ENCODE measurements at places on chromosomes 2 and 18.

GRCh38 chr18:75228967-75229366 is 18.4 kb downstream of the TSHZ1 start:
- DNase-seq, result no peak

DNA sequence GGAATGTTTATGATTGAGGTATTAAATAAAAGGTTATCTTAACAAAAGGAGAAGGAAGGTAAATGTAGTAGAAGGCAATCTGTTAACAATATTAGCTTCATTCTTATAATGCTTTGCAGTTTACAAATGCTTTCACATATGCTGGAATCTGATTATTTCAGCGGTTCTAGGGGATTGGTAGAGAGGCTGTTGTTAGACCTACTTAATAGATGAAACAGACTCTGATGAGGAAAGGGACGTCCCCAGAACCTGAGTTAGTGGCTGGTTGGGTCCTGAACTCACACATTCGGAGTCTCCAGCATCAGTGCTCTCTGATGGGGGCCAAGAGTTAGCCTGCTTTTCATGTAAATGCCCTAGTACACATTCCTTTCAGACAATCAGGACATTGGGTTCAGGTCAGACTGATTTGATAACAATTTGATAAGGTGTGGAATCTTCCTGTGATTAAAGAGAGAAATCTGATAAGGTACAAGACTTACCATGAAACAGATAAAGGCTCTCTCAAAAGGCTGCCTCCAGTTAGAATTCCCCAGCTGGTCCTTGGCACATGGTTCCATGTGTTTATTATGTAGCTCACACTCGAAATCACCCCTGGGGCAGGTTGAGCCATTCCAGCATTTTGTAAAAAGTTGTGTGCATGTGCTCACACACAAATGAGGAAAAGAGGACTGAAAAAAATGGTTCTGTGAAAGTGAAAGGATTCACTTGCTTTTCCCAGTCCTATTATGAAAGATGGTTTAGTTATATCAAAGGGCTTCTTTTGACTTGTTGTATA is 103.1 kb downstream of the GPD2 start:
- DNase-seq, result no peak

GRCh38 chr2:134310107-134311079 is 56.5 kb downstream of the MGAT5 start:
- no peak for DNase-seq

DNA sequence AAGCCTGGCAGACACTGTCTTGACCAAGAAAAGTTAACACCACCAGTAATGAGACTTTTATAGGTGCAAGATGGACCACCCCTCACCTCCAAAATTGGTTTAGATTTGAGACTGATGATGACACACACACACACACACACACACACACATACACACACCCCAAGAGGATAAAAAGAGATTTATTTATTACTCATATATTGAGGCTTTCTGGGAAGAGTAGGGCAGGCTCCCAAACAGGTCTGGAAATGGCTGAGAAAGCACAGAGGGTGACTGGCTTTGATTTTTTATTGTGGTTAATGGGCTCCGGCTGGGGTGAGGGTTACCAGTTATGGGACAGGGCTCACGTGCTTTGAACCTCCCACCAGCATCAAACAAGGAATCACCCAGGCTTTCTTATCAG is 54.2 kb upstream of the ADAM23 start:
- DNase-seq, result no peak

DNA sequence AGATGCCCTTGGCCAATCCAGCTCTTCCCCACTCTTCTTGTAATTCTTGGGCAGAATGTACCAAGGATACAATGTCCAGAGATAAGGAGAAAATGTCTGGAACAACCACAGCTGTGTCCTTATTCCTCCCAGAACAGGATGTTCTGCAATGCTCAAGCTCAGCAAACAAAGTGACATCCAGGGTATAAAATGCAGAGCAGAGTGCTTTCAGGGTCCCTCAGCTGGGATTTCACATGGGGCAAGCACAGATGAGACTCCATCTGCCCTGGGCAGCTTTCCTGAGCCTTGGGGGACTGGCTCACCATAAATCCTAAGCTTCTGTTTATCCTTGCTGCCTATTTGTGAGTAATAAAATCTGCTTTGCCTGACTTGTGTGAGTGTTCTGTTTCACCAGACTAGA is 127.4 kb downstream of the VAPA start:
- DNase-seq, result no peak

DNA sequence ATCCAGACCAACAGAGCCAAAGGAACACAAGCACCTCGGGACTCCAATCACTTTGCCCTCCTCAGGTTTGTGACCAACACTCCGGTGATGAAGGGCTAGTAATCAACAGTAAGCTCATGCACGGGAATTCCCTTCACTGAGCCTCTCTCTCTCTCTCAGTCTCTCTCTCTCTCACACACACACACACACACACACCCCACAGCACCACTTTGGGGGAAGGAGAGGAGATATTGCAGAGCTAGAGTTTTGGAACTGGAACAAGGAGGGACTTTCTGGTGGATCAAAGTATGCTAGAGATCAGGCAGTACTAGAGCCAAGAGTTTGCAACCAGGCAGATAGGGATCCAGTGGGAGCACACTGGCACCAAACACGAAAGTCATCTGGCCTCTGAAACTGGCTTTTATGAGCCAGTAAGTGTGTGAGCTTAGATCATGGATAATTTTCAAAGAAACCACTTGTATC is 98.7 kb downstream of the ANKRD44 start:
- no peak for DNase-seq

DNA sequence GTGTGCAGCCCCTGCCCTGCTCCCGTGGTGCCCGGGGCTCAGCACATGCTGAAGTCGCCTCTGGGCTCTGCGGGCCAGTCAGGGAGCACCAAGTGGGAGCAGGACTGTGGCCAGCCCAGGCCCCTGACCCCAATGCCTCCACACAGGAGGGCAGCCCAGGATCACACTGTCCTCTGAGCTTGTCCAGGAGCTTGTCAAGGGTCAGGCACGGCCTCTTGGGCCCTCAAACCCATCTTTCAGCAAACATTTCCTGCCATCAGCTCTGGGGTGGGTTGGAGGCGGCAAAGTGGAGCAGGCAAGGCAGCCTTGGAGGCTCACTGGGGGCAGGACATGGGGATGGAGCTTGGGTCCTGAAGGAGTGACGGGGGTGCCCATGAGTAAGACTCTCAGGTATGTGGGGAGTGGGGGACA is 10.3 kb downstream of the SNED1 start:
- no peak for DNase-seq

GRCh38 chr2:33011941-33012340 is 65.2 kb downstream of the LTBP1 start:
- no peak for DNase-seq

DNA sequence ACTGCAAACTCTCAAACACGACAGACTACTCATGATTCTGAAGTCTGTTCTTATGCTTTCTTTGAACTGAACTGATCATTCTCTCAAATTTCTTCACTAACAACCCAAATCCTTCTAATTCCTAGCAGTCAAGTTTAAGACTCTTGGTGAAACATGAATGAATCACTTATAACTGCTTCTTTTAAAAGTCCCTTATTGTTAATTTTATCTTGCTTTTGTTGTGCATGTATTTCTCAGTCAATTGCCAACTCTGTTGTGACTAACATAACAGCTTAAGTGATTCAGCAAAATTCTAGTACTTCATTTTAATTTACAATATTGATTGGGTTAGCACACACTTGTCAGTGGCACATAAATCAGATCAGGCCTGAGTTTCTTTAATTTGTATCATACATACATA is 357.0 kb upstream of the FSIP2 start:
- no peak for DNase-seq

GRCh38 chr18:62458868-62459716 is 63.7 kb upstream of the ZCCHC2 start:
- no peak for DNase-seq

- DNase-seq, result no peak
Measured at GRCh38 chr2:119435953-119436297, 4.3 kb downstream of the TMEM37 start.

DNA sequence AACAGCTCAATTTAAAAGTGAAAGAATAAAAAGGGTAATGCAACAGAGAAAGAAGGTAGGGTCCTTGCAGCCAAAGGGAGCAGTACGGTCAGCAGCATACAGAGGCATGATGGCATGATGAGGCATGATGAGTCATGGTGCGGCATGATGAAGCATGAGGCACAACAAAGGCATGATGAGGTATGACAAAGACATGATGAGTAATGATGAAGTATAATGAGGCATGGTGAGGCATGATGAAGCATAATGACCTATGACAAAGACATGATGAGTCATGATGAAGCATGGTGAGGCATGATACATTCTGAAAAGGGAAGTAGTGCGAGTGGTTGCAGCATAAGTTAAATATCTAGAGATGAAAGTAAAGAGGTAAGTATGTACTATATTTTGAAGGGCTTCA is 673.2 kb downstream of the TMEM182 start:
- no peak for DNase-seq

DNA sequence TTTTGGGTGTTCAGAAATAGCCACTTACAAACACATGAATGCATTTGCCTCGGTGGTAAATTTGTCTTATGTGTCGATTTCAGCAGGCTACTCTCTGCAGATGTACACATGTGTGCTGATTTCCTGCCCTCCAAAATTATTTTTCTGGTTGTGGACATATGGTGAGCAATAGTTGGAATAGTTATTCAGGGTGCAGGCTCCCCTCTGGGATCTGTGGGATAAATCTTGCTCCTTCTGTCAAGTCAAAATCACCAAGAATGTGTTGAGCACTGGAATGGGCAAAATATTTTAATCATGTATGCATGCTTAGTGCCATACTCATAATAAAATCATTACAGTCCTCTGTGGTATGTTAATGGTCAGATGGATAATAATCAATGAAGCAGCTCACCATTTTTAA is 684.5 kb downstream of the BCL11A start:
- no peak for DNase-seq
